ENCODE measurements at places on chromosomes 1 and 21.

DNA sequence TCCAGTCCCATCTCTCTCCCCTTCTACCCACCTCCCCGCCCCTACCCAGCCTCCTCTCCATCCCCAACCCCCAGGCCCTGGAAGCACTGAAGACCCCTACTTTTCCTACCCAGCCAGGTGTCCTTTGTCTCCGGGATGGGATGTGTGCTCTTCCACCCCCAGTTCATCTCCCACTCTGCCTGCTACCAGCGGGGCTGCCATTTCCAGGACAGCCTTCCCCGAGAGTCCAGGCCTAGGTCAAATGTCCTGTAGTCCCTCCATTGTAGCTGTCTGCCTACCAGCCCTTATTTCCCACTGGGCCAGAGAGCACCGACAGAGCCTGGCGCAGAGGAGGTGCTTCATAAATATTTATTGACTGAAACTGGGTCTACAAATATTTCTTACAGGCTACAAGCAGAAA lies 72.0 kb upstream of the TLR5 start:
- no peak for DNase-seq

DNA sequence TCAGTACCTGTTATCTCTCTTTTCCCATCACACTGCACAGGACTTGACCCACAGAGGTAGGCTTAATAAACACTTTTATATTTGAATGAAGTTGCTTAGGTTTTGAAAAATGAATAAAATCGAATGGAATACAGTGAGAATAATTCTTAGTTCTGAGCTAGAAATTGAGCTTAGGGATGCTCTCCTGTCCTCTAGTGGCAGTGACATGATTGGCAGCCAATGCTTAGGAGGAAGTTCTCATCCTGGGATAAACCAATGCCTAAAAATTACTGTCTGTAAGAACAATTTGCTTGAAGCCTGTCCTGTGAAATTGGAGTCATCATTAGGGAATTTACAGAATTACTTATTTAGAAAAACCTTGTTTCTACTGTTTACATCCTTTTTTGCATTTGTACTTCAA lies 21.3 kb upstream of the CYP4X1 start:
- DNase-seq: no peak

- DNase-seq: no peak
These were observed 94.1 kb downstream of the TGFBR3 start for GRCh38 chr1:91791691-91792488.

DNA sequence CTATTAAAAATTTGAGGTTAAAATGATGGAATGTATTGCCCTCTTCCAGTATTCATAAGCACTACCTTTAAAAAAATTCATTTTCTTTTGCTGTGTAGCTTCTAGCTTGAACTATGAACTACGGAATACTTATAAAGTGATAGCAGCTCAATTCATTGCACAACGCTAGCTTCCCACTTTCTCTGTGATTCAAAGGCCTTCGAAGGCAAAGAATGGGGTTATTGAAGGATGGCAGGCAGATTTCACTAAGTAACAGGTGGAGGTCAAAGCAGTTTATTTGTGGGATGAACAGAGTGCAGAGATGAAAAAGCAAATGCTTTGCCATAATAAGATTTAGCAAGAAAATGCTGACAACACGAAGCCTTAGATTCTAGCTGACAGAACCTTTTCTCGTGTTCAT lies 290.6 kb downstream of the NFIA start:
- no peak for DNase-seq

DNA sequence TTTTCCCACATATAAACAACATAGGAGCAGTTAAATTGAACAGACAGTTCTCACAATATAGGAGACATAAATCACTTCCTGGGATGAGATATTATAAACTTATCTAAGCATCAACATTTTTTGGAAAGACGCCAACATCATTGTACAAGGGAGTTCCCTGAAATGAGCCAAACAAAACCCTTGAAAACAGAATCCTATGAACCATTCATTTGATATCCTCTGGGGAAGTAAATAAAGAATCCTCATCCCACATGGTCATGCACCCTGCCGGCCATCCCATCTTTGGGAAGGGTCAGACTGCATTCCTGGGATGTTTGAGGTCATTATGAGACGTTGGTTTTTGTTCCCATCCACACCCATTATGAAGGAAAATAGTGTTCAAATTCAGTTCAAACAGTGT lies 111.8 kb upstream of the USP25 start:
- DNase-seq: peak; percentile 63

GRCh38 chr1:58896246-58897183 lies 112.7 kb upstream of the JUN start:
- DNase-seq: no peak

DNA sequence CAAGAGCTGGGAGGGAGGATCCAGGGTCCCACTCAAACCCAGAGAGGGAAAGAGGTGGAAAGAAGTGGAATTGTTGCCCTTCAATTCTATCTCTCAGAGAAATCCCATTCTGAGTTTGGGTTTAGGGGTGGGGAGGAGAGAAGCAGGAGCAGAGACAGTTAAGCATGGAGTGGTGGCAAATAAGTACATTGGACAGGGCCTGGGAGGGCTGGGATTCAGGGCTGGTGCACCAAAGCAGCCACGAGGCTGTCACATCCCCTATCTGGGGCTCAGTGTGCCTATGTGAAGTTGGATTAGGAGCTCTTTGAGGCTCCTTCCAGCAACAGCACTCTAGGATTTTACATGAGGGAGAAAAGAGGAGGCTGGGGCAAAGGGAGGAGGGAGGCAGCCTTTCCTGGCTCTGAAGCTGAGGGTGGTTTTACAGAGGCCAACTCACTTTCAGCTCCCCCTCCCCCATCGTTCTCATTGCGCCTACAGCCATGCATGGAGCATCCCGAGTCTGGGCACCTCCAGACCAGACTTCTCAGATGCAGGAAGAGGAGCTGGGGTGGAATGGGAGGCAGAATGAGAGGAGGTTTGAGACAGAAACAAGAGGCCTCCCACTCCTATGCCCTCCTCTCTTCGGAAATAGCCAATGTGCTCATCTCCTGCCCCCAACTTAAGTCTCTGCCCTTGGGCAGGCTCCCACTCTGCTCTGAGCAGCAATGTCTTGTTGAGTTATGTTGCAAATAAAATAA lies 3.0 kb upstream of the SYT6 start:
- DNase-seq: no peak

DNA sequence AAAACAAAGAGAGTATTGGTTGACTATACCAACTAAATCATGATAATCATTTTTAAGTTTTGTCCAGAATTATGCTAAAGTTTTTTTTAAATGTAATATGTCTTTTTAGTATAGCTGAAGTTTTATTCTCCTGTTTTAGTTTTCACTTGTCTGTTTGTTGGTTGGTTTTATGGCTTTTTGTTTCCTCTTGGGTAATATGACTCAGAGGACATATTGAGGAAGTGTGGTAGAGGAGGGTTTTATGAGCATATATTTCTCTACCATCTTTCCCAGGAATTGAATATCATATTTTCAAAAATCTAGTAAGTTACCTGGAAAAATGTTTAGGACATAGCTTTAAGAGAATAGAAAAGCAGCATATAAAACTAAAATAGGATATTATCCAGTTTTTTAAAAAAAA lies 68.6 kb upstream of the MCOLN3 start:
- no peak for DNase-seq

DNA sequence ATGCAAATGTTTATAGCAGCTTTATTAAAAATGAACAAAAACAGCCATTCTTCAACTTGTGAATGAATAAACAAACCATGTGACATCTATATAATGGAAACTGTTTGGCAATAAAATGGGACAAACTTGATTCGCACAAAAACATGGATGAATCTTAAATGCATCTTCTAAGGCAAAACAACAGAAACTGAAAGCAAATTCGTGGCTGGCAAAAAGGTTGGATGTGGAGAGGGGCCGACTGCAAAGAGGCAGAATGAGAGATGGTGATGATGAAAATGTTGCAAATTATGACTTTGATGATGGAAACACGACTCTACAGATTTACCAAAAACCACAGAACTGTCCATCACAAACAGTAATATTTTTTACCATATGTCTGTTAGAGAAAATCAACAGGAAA lies 327.0 kb upstream of the NR5A2 start:
- no peak for DNase-seq

DNA sequence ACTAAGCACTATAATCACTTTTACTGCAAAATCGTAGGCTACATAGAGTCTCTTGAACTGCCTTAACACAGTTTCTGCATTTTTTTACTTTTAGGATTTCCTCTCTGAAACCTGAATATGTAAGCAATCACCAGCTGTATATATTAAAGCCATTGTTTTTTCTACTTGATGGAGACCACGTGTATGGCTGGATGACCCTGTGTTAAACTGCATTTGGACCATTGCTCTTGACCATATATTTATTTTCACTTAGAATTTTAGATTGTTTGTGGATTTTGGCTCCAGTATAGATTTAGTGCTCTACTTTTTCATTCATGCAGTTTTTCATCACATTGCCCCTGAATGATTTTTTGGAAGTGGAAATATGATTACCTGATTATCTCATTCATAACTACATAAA lies 320.5 kb upstream of the SGIP1 start:
- DNase-seq: no peak

DNA sequence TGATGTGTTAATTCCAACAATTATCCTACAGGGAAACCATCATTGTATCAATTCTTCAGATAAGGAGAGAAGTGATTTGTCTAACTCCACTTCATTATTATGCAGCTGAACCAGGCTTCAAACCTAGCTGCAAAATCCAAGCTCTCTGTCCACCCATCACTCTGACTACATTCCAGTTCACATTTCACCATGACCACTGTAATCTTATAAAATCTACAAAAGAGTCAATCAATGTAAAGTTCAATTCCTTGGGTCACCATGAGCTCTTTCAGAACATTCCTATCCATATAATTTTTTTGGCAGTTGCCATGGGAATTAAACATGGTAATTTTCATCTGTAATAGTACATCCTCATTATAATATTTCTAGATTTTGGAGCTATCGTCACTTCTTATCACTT lies 100.9 kb downstream of the PLPPR5 start:
- DNase-seq: peak; percentile 77

- no peak for DNase-seq
These were observed 48.8 kb downstream of the WARS2 start for GRCh38 chr1:119091618-119092017.

- peak; percentile 20 for DNase-seq
These were observed 149.9 kb upstream of the CAMK1G start for GRCh38 chr1:209433649-209434031.

GRCh38 chr1:78095593-78095992 lies 49.8 kb downstream of the GIPC2 start:
- DNase-seq: peak; percentile 79

DNA sequence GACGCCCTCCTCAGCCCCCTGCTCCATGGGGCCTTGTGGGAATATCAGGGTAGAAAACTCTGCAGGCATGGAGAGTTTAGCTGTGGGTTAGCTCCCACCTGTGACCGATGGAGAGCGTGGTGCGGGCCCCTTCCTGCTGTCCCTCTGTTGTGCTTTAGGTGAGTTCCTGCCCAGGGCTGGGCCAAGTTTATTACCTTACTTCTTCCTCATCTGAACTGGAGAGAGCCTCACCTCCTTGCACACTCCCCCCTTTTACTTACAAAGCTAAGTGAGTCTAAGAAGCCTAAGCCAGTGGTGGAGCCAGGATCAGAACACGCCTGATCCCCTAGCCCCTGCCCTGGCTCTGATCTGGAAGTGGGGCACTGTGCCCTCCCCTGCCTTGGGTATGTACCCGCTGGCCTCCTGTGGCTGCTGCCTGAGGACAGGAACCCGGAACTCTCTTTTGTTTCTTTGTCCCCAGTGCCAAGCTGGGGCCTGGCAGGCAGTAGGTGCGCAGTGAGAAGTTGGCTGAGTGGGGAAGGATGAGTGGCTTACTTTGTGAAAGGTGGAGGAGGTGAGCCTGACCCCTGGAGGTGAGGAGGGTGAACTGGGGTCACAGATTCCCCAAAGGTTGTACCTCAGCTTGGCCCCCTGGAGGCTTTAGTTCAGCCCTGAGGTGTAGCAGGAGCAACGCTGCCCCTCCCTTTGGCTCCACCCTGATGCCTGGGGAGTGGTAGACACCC lies 32.9 kb downstream of the ARHGEF10L start:
- no peak for DNase-seq

DNA sequence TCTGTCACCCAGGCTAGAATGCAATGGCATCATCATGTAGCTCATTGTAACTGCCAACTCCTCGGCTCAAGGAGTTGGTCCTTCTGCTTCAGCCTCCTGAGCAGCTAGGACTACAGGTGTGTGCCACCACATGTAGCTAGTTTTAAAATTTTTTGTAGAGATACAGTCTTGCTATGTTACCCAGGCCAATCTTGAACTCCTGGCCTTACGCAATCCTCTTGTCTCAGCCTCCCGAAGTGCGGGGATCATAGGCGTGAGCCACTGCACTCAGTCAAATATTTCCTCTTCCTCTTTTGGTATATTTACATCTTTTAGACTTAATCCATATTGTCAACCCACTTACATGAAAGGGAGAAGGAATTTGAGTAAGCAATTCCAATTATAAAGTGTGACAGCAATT lies 121.1 kb downstream of the EVI5 start:
- no peak for DNase-seq

GRCh38 chr1:32216566-32216965 lies 5.6 kb downstream of the TMEM234 start:
- DNase-seq: no peak

GRCh38 chr1:17878837-17879236 lies 123.7 kb downstream of the ACTL8 start:
- peak; percentile 68 for DNase-seq

GRCh38 chr1:178168536-178168935 lies 74.6 kb downstream of the RASAL2 start:
- DNase-seq: peak; percentile 49

- no peak for DNase-seq
These were observed 4.2 kb downstream of the SDC3 start for GRCh38 chr1:30904191-30904961.

All from adipocyte (in vitro differentiated cells).